Right kidney (tissue), 9 donors: ENCODE measurements at places on chromosomes 12 and 14.

GRCh38 chr12:45581112-45581511 is 148.4 kb upstream of the ARID2 start:
- no peak for DNase-seq

DNA sequence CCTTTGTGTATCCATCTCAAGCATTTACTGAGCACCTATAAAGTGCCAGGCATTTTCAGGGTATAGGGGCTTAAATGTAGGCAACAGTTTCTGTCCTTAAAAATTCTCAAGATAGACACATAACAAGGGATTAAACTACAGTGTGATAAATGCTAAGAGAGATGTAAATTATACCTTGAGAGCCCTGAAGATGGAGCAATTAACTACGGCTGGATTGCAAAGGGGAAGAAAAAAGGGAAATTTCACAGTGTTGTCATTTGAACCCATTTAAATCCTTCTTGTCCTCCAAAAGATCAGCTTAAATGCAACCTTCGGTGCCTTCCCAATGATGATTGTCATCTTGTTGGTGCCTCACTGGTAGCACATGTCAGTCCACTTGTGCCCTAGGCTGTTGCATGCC is 11.5 kb upstream of the IL26 start:
- no peak for DNase-seq

- DNase-seq = no peak
Observed at GRCh38 chr12:124466216-124467128, 100.9 kb downstream of the NCOR2 start.

DNA sequence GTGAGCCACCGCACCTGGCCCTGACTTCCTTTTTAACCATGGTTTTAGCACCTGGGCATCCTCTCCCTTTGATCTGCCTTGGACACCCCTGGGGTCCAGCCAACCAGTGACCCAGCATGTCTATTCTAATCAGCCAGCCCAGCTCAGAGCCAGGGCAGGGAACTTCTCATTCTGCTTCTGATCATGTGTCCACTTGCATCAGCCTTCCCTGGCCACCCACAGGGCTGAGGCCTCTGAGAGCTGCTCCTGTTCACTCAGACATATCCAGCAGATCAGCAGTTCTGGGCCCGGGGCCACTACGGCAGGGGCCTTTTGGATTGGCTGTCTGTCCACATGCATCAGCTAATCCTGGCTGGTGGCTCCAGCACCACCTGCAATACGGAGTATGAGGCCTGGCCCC is 117.9 kb upstream of the MAP1LC3B2 start:
- no peak for DNase-seq

DNA sequence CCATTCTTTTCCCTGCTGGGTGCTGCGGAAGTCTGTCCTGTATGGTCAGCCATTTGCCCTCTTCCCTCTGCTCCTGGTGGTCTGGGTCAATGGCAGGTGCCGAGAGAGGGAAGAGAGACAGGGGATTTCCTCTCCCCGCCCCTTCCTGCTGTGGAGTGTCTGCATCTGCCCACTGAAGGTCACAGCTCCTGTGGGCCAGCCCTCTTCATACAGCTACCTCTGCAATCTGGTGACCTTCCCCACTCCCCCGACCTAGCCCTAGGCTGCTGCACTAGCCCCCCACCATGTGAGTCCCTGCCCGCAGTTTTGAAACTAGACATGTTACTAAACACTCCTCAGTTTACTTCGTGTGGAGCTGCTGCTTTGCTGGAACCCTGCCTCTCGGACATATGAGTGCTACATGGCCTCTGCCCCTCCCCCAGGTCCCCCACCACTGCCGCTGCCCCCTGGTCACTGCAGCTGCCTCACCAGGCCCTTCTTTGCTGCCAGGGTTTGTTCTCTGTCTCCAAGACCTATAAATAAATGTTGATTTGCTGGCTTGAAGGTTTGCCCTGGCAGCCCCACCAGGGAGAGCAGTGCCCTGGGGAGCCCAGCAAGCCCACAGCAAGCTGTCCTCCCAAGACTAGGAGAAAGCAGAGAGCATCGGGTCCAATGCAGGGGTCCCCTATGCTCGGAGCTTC is 102.9 kb downstream of the DPF3 start:
- no peak for DNase-seq

- no peak for DNase-seq
Observed at GRCh38 chr14:80933282-80933681, 8.3 kb downstream of the CEP128 start.

GRCh38 chr14:100915560-100915959 is 12.0 kb upstream of the RTL1 start:
- DNase-seq = no peak

GRCh38 chr12:34394211-34395055 is 372.1 kb downstream of the ALG10 start:
- no peak for DNase-seq

- DNase-seq = no peak
Observed at GRCh38 chr14:42565556-42565955, 958.9 kb downstream of the LRFN5 start.

GRCh38 chr14:68637106-68638021 is 155.5 kb downstream of the ZFP36L1 start:
- no peak for DNase-seq

DNA sequence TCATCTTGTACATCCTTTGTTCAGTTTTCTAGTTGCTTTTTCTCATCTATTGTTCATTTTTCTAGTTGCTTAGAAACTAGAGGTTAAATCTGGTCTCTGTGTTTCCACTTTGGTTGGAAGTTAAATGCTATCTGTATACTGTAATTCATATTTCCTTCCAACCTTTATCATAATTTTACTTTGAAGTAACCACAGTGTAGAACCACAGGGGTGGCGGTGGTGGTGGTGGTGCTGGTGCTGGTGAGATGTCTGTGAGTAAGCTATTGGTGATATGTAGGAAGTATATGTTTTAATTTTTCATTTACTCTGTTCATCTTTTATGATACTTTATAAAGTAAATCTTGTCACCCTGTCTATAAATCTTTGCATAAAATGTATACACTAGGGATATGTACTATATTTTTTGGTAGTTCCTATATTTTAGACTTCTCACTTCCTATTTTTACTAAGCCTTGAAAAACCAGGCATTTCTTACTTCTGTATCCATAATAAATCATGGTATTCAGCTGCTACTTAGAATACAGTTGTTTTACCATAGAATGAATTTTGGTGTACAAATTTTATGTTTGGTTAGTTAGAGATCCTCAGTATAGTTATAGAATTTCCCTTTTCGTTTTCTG is 31.9 kb downstream of the CCDC91 start:
- DNase-seq = no peak

GRCh38 chr12:27002141-27002540 is 12.0 kb downstream of the TM7SF3 start:
- no peak for DNase-seq

DNA sequence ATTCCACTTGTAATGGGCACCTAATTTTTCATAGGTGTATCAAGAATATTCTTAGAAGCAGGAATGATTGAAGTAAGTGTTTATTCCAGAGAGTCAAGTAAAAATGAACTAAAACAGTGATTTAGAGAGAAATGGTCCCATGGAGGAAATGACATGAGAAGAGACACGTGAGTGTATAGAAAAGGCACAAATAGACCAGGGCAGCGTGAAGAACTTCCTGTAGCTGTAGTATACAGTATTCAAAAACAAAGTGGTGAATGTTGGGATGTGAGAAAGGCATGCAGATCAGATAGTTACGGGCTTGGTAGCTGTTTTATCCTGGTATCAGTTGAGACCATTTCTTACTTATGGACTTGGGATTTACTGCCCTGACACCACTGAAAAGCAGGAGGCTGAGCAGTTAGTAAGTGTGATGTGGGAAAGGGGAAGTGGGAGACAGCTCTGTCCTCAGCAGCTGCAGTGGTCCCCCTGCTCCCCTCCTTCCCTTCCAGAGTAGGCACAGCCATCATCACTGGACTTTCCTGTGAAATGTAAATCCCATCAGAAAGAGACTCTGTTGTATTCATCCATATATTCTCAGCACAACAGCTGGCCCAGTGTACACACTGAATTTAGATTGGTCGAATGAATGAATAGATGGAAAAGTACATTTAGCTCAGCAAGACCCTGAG is 16.8 kb upstream of the TESPA1 start:
- DNase-seq = no peak

GRCh38 chr14:73125169-73125588 is 11.1 kb upstream of the PSEN1 start:
- DNase-seq = no peak

GRCh38 chr12:46558677-46559076 is 186.1 kb upstream of the SLC38A2 start:
- DNase-seq = no peak

DNA sequence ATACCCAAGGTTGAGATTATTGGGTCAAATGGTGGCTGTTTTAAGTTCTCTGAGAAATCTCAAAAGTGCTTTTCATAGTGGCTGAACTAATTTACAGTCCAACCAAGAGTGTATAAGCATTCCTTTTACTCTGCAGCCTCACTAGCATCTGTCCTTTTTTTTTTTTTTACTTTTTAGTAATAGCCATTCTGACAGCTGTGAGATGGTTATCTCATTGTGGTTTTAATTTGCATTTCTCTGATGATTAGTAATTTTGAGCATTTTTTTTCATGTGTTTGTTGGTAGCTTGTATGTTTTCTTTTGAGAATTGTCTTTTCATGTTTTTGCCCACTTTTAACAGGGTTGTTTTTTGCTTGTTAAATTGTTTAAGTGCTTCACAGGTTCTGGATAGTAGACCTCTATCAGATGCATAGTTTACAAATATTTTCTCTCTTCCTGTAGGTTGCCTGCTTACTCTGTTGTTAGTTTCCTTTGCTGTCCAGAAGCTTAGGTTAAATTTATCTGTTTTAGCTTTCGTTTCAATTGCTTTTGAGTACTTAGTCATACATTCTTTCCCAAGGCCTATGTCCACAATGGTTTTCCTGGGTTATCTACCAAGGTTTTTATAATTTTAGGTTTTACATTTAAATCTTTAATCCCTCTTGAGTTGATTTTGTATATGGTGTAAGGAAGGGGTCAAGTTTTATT is 881.3 kb upstream of the SEL1L start:
- no peak for DNase-seq

DNA sequence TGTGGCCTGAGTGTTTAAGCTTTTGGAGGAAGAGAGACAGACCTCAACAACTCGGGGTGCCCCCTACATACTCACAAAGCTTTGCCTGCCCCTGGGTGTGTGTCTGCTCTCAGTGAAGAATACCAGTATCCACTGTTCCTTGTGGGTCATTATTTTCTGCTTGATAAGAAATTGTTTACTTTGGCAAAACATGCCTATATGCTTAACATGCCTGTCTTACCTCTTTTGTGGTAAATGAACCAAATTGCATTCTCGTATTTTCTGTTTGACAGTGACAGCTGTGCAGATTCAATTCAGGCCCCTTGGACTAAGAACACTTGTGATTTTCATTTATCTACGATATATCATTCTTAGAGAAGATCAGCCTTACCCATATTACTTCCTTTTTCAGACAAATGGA is 50.6 kb upstream of the REP15 start:
- no peak for DNase-seq

GRCh38 chr12:20350495-20350894 is 17.8 kb upstream of the PDE3A start:
- DNase-seq = no peak

GRCh38 chr14:25308244-25308643 is 258.3 kb upstream of the STXBP6 start:
- no peak for DNase-seq

DNA sequence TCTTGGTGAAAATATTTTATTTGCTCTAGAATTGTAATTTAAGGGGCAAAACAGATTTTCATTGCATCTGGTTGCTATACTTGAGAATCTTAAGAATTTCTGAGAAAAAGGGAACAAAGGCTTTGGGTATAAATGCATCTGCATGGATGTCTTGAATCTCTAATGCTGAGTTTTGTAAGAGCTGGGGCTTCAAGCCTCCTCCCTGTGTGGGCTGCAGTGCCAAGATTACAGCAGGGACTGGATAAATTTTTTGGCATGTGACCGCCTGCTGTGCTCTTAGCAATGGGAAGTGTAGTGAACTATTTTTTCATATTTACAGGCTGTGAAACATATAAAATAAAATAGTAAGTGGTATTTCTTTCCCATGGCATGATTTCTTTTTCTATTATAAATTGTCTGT is 70.0 kb downstream of the SLC38A6 start:
- no peak for DNase-seq

- no peak for DNase-seq
Observed at GRCh38 chr14:74649673-74650072, 37.6 kb upstream of the LTBP2 start.

GRCh38 chr14:83006121-83006670 is 1472.5 kb upstream of the SEL1L start:
- DNase-seq = no peak

- DNase-seq = no peak
Observed at GRCh38 chr12:30144777-30145683, 361.3 kb upstream of the TMTC1 start.

DNA sequence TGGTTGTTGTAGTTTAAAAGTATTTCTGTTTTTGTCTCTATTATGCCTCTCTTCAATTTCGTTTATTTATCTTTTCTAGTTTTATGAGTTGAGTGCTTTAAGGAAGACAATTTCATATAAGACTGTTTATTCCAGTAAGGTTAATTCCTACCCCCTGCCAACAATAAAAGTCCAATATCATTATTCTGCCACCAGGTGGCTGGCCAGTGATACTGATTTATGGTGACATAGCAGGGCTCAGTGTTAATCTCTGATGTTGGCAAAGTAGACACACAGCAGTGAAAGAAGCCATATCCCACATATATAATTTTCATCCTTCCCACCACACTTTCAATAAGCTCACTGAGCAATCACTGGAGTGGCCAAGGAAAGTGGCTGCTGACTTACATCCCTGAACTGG is 69.0 kb upstream of the BMP4 start:
- DNase-seq = no peak

DNA sequence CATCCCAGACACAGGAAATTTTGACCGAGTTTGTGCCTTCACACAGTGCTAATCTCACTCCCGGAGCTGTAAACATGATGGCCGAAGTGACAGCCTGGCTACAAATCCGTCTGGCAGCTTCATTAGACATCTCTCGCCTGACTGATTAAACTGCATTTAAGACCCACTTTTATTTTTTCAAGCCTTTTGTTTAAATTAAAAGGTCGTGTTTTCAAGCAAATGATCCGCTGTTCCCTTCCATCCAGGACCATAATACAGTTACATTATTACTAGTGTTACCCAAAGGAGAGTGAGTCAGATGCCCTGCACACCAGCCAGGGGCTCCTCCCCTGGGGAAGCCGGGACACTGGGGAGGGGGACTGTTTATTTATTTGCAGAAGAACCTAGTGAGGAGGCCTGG is 200.2 kb downstream of the EXOC5 start:
- no peak for DNase-seq

DNA sequence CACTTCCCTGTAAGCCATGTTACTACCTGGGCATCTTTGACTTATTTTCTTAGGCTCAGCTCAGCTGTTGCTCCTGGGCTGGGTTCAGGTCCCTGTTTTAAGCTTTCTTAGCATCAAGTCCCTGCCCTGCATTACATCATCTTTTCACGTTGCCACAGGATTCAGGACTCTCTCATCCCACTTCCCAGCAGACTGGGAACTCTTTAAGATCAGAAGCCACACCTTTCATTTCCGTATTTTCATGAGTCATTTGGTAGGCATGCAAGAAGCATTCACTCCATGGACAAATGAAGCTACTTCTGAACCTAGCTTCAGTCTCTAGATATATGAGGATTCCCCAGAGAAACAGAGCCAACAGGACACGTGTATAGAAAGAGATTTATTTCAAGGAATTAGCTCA is 726.8 kb downstream of the VRK1 start:
- DNase-seq = no peak

GRCh38 chr14:51789596-51789995 is 70.8 kb upstream of the GNG2 start:
- DNase-seq = no peak

- no peak for DNase-seq
Observed at GRCh38 chr12:57841445-57841844, 5.1 kb downstream of the CTDSP2 start.
